ENCODE measurements at places on chromosomes 11 and 22.

GRCh38 chr11:124199702-124200101 lies 16.6 kb downstream of the OR10D3 start:
- no peak for DNase-seq

- DNase-seq: no peak
Observed at GRCh38 chr11:118911113-118911879, 14.4 kb downstream of the BCL9L start.

DNA sequence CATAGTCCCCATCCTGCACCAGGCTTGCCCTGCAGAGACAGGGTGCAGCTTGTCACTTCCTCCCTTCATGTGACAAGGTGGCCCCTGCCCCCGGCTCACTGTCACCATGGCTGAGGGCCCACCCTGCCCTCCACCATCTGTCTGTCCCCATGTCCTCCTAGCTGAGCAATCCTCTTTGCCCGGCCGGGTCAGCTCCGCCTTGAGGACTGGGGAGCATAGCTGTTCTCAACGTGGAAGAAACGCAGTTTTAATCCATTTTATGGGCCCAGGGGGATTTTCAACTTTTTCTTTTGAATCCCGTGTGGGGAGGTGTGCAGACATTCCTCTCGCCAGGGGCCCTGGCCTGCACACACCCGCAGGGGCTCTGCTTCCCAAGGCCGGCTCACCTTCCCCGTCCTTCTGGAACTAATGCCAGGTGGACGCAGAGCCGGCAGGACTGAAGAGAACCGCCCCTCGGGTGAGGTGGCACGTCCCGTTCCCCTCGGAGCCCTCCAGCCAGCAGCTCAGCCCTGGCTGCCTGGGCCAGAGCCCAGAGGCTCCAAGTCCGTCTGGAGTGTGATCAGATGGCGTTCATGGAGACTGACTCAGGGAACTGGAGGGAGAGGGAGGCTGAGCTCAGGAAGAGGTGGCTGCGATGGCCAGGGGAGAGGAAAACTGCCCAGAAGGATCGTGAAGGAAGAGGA lies 1108.7 kb downstream of the BRD1 start:
- no peak for DNase-seq

DNA sequence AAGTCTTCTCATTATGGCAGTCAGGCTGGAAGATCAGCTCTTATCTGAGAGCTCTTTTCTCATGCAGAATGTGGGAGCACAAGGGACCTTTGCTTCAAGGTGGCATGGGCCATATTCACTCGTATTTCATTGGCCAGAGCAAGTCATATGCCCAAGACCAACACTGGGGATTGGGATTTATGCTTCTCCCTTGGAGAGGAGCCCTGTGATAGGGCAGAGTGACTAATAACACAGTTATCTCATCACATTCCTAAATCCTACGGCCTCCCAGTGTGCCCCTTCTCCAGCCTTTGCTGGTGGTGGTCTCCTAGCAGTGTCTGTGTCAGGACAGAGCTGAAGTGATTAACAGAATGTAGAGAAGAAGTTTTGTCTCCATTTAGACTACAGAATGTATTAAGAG lies 48.6 kb downstream of the SYT9 start:
- no peak for DNase-seq

DNA sequence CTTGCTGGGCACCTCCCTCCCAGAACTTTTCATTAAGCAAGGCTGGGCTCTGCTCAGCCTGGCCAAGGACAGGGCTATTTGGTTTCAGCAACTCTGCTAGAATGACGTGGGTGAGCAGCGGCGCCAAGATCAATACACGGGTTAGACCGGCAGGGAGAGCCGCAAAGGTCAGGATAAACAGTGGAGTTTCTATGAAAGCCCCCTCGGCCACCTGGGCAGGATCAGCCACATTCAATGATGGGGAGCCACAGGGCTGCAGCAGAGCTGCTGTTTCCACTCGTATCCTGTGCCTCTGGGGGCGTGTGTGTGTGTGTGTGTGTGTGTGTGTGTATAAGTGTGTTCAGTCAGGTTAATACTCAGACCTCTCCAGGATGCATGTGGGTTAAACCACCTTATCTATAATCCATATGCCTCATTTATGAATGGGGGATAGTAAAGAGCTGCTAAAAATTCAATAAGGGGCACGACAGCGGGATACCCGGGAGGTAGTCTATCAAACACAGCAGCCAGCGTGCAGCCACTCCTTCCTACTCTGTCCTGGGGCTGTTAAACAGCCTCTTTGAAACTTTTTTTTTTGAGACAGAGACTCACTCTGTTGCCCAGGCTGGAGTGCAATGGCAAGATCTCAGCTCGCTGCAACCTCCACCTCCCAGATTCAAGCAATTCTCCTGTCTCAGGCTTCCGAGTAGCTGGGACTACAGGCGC lies 34.8 kb downstream of the MYH9 start:
- peak; percentile 67 for DNase-seq

DNA sequence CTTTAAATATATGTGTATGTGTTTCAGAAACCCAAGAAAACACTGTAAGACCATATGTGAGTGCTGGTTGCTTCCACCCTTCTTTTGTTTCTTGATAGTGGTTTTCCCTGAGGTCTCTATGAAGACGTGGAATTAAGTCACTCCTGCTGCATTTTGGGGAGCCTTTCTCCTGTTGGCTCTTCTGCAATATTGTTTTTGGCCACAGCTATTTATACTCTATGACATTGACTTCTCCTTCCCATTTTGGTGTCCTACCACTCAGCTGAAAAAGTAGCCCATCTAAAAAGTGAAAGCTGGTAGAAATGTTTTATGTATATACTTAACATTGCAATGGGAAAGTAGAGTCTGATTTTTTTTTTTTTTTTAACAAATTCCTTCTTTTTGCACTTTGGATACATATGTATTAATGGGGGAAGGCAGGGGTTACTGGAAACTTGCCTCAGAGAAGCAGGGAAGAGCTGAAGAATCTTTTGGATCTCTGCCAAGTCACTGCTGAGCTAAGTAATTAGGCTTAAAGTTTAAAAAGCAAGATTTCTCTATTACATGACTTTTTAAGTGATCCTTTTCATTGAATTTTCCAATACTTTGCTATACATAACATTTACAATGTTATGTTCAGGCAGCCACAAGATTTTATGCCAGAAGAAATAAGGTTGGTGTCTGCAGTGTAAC lies 1.8 kb downstream of the TTC17 start:
- DNase-seq: no peak

GRCh38 chr11:65496304-65497140 lies 2.3 kb upstream of the MALAT1 start:
- peak; percentile 33 for DNase-seq

GRCh38 chr11:57888386-57888785 lies 126.8 kb downstream of the CTNND1 start:
- DNase-seq: no peak

DNA sequence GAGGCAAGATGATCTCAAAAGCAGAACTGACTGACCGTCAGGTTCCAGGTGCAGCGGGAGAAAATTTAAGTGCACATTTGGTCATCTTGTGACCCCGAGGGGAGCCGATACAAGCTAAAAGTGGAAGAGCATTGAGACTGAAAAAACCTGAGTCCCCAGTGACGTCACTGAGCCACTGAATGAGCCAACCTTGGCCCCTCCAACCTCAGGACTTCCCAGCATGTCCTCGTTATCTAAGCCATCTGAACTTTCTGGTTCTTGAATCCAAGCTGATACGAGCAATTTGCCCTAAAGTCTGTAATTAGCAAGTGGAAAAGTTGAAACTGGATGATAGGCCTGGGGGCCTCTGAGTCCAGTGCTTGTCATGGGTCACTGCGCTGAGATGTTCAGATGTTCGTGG lies 51.1 kb upstream of the ISX start:
- DNase-seq: no peak

DNA sequence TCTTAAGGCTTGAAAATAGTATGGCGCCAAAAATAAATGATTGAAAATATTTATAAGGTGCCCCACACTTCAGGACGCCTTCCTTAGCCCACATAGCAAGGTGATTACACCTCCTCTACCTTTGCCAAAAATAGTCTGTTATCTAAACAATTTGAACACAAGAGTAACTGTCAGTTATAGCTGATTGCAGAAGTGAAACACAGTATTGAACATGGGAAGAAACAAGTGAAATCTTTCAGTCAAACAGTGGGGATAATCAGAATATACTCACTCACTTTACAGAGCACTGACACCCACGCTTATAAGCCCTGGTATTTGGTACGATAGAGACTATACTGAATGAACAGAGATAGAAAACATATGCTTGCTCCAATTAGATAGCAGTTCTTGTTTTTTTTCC lies 203.1 kb downstream of the RAB38 start:
- no peak for DNase-seq

DNA sequence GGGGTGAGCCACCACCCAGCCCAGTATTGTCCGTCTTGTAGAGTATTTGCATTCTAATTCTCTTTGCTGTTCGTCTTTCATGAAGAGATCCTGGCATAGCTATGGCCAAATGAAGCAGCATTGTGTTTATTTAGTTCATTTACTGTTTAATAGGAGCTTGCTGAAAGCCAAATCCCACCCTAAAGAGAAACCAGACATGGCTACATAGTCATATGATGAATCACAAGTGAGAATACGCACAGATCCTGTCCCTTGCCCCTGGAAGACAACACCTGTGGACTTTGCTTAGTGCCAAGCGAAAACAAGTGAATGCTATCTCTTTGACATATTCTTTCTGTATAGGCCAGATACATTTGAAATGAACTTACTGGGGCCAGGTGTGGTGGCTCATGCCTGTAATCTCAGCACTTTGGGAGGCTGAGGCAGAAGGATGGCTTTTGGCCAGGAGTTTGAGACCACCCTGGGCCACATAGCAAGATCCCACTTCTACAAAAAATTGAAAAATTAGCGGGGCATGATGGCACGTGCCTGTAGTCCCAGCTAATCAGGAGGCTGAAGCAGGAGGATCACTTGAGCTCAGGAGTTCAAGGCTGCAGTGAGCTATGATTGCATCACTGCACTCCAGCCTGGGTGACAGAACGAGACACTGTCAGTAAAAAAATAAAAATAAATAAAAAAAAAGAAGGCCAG lies 5.1 kb upstream of the ARFGAP3 start:
- no peak for DNase-seq

DNA sequence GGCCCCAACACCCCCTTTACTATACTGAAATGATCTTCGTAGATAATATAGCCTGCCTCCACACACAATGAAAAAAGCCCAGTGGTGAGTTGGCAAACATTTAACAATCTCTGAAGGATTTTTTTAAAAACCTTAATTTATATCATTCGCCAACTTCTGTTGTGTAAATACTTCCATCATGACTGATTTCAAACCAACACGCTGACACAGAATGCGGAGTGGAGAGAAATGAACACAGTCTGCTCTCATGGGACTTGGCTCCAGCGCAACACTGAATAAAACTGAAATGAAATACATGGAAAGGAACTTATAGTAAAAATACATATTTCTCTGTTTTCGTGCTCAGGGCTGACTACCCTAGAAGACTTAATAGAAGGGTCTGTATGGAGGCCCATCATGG lies 61.3 kb upstream of the WNT11 start:
- no peak for DNase-seq

- DNase-seq: no peak
Observed at GRCh38 chr11:65934014-65934413, 11.3 kb upstream of the TSGA10IP start.

GRCh38 chr22:24021304-24021703 lies 10.2 kb downstream of the CABIN1 start:
- DNase-seq: no peak

- DNase-seq: no peak
Observed at GRCh38 chr22:30182350-30182745, 64.2 kb downstream of the LIF start.

- no peak for DNase-seq
Observed at GRCh38 chr11:9090488-9091043, 833 bp downstream of the SCUBE2 start.

DNA sequence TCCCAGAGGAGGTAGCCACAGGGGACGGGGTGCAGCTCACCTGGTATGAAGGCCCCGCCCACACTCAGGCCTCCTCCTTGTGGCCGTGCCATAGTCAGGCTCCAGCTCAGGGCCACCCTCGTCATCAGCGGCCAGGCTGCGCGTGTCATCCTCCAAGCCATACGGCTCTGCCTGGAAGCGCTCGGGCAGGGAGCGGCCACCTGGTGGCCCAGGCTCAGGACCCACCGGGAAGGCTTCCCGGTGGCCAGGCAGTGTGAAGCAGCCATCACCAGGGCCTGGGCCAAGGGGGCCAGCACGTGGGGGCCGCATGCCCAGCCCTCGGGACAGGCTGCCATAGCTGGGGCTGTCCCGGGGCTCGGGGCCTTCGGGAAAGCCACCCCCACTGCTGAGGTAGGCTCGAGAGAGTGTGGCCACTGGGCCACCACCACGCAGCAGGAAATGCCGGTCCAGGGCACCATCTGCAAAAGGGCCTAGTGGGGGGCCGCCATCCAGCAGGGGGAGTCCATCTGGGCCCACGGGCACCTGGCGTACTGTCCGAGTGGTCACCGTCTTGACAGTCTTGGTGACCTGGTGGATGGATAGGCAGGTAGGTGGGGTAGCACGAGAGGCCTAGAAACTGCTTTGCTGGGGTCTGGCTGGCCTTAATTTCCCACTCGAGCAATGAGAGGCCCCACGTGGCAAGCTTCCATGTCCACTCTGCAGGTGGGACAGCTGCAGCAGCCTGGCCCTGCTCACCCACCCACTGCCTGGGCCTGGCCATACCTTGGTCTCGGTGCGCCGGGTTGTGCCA lies 35.3 kb downstream of the ARVCF start:
- DNase-seq: peak; percentile 26

DNA sequence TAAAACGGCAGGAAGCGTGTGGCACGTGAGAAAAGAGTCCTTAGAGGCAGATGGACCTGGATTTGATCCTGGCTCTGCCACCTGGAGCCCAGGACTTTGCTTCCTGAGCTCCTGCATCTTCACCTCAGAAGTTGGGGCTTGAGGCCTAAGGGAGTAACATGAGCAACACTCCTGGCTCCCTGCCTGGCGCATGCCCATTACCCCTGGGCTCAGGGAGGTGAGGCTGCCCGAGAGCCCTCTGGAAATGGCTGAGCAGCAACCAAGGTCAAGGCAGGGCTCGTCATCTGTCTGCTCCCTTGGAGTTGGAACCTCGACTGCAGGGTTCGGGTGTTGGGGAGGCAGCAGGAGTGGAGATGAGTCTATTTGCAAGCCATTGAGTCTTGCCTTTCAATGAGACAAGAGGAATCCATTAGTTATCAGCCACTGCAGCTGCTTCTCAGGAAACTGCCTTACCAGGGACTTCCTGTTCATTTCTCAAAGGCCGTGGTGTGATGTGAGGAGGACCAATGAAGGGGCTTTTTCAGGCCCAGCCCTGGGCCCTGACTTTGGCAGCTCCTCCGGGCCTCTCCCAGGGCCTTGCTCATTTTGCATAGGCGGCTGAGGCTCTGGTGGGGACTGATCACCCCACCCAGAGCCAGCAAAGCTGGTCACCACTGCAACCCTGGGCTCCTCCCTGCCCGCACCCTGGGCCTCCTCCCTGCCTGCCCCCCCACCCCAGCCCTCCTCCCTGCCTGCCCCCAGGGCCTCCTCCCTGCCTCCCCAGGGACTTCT lies 6.4 kb downstream of the FADS2 start:
- peak; percentile 73 for DNase-seq
